ENCODE measurements at places on chromosomes 2 and 18. TPM values are rescaled to one million over a fixed set of nuclear protein-coding genes. Genes with fewer than 3 reads are reported as not detected.

Gene VAPA
- 189 TPM for total RNA-seq

Gene ZNF519
- total RNA-seq, result 2.1 TPM

Gene BOLL
- total RNA-seq, result not detected

Gene CCNT2
- 11.9 TPM for total RNA-seq

Gene CAPN14
- total RNA-seq, result 0.05 TPM

Gene PUM2
- total RNA-seq, result 56.7 TPM

Gene GPR17
- 0.06 TPM for total RNA-seq

Gene SLC35F6
- total RNA-seq, result 36.0 TPM

Gene ANKZF1
- 20.9 TPM for total RNA-seq

Gene SERPINB13
- not detected for total RNA-seq

Gene SCN7A
- not detected for total RNA-seq

Gene RGPD3
- total RNA-seq, result 0.13 TPM

Gene NT5C1B
- total RNA-seq, result not detected

Gene DOCK10
- 49.8 TPM for total RNA-seq

Gene THAP4
- 90.0 TPM for total RNA-seq

Gene LYPD6B
- not detected for total RNA-seq

Gene MMADHC
- total RNA-seq, result 98.1 TPM

Gene RNU2-63P
- total RNA-seq, result not detected

Gene DLGAP1
- 0.09 TPM for total RNA-seq

Gene INHBB
- total RNA-seq, result 14.2 TPM

Gene PLB1
- 2.0 TPM for total RNA-seq
